ENCODE measurements at places on chromosomes 2 and 18.

GRCh38 chr18:76979906-76980305, 152.7 kb downstream of the MBP start:
- no peak for DNase-seq

GRCh38 chr2:218812096-218812815, 19.3 kb downstream of the PRKAG3 start:
- no peak for DNase-seq

- DNase-seq: no peak
Observed at GRCh38 chr2:103232865-103233264, 471.0 kb downstream of the TMEM182 start.

DNA sequence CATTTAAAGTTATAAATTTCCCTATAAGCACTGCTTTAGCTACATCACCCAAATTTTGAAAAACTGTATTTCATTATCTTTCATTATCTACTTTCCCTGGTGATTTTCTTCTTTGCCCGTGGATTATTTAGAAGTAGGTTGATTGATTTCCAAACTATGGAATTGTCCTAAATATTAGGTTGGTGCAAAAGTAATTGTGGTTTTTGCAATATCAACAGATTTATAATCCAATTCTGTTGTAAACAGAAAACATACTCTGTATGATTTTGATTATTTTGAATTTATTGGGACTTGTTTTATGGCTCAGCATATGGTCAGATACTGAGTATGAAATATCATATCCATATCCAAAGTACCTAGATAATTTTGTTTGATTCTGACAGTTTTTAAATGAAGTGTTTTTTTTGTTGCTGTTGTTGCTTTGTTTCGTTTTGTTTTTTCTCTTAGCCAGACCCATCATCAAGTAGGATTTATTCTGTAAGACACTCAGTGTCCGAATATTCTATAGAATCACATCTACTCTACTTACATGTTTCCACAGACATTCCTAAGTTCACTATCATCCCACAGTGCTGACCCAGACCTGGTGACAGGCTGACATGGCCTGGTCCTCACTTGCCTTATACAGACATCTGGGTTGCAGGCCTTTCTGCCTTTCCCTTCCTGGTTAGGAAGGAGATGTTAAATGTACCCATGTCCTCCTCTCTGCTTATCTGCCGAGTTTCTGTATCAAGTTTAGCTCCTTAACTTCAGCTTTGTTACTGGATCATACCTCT, 2.1 kb upstream of the TRABD2A start:
- DNase-seq: no peak

DNA sequence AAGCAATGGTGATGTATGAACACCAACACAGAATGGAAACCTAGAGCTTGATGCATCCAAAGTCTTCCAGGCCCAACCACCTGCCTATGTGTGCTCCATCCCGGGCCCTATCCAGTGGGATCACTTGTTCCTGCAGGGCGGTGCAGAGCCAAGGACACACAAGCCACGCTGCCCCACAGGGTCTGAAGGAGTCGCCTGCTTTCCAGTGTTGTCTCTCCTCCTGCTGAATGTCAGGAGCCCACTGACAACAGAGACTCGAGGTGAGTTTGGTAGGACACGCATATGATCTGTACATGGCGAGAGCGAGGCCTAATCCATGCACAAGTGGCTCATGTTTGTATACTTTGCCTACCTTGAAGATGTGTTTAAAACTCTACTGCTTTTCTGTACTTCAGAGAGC, 70.9 kb upstream of the FHL2 start:
- no peak for DNase-seq

DNA sequence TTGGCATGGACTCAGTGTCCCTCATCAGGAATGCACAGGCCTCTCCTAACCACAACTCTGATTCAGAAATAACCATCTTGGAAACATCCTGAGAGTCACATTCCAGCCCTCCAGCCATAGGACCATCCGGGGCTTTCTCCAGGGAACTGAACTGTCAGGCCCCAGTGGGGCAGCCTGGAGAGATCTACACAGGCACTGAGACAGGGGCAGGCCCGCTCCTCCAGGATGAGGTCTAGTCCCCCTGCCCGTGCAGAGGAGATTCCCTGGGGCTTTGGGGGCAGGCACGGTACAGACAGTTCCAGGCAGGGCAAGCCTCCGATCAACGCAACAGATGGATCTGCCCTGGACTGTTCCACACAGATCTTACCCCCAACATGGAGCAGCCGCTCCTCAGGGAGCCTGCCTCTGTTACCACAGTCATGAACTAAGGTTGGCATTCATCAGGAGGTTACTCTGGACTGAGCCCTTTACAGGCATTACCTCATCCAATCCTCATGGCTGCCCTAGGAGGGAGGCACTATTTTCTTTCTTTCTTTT, 12.0 kb downstream of the KCNK3 start:
- DNase-seq: no peak

Data from activated gamma-delta T cell treated with Interleukin-2 at 50 U/mL for 16 hours (primary cell).